ENCODE measurements at places on chromosomes 7 and 10. TPM values are rescaled to one million over a fixed set of nuclear protein-coding genes. Genes with fewer than 3 reads are reported as not detected.

Gene ACSL5
- 39.7 TPM for total RNA-seq

Gene JMJD1C
- 35.2 TPM for total RNA-seq

Gene CUBN
- 0.30 TPM for total RNA-seq

Gene SPDYE16
- 0.14 TPM for total RNA-seq

Gene SPDYE8
- not detected for total RNA-seq

Gene TRIM74
- 0.69 TPM for total RNA-seq

Gene CPEB3
- 1.9 TPM for total RNA-seq

Gene LIPN
- total RNA-seq: not detected

Gene DNMBP
- total RNA-seq: 1.2 TPM

Gene CAPZA2
- total RNA-seq: 128 TPM

Gene ERVW-1
- total RNA-seq: not detected

Gene LRIT2
- not detected for total RNA-seq

Gene NKX2-3
- total RNA-seq: not detected

Gene CCT6A
- 259 TPM for total RNA-seq

Gene FXYD4
- total RNA-seq: not detected

Gene OPN1SW
- not detected for total RNA-seq

Gene OR6V1
- total RNA-seq: not detected

Gene SFTPD
- not detected for total RNA-seq

Gene TMEM184A
- total RNA-seq: 0.23 TPM

Gene CFAP46
- not detected for total RNA-seq

Gene C10orf90
- not detected for total RNA-seq

Gene IQUB
- total RNA-seq: 0.25 TPM

Gene PHYHIPL
- not detected for total RNA-seq

Gene MRPS17
- total RNA-seq: 28.3 TPM

Gene PHKG1
- 3.6 TPM for total RNA-seq

Gene FFAR4
- not detected for total RNA-seq

Gene GIMAP7
- 24.1 TPM for total RNA-seq

Gene IGFBP3
- total RNA-seq: 0.41 TPM

Gene SLC16A9
- total RNA-seq: 2.1 TPM

Gene GSTO2
- 1.4 TPM for total RNA-seq

Gene GPNMB
- 0.59 TPM for total RNA-seq

Gene SEC61G
- 200 TPM for total RNA-seq

Gene XRCC2
- total RNA-seq: 21.8 TPM

Gene CYP3A4
- not detected for total RNA-seq

Gene TBX20
- 0.11 TPM for total RNA-seq

Gene VPS37D
- 0.34 TPM for total RNA-seq

Gene EPHA1
- 0.34 TPM for total RNA-seq

Gene TWIST1
- 1.2 TPM for total RNA-seq

Gene AFAP1L2
- total RNA-seq: 3.5 TPM

Gene MEOX2
- not detected for total RNA-seq

Gene CCDC146
- total RNA-seq: 2.9 TPM

Gene FGFBP3
- 2.4 TPM for total RNA-seq

Gene AGR2
- not detected for total RNA-seq

Gene ZCWPW1
- total RNA-seq: 3.5 TPM

Gene DNAJC1
- total RNA-seq: 24.0 TPM

Gene AKR1C4
- not detected for total RNA-seq

Gene TUBB8
- not detected for total RNA-seq

Gene NPSR1
- not detected for total RNA-seq

Gene CYP2C19
- total RNA-seq: not detected

Gene ASZ1
- not detected for total RNA-seq

Gene TUBAL3
- total RNA-seq: not detected

All from activated T-helper 2 cell treated with anti-CD3 and anti-CD28 coated beads, Interferon-gamma antibody, Interleukin-2, Interleukin-4, amounts not matched to agents 10 μg/mL and 5 μg/mL and 100 μg/mL, durations not matched to agents 14 hours and 24 hours and 36 hours (primary cell).